Activated naive CD4-positive, alpha-beta T cell treated with anti-CD3 and anti-CD28 coated beads, Interleukin-2, amount 50 U/mL, for 72 hours (primary cell): ENCODE measurements at places on chromosomes 11 and 22.
A peak's percentile ranks its signal among the peaks of the same experiment; 100 is the strongest.

- DNase-seq: no peak
These were observed 970 bp downstream of the OR5B21 start for GRCh38 chr11:58506935-58507334.

DNA sequence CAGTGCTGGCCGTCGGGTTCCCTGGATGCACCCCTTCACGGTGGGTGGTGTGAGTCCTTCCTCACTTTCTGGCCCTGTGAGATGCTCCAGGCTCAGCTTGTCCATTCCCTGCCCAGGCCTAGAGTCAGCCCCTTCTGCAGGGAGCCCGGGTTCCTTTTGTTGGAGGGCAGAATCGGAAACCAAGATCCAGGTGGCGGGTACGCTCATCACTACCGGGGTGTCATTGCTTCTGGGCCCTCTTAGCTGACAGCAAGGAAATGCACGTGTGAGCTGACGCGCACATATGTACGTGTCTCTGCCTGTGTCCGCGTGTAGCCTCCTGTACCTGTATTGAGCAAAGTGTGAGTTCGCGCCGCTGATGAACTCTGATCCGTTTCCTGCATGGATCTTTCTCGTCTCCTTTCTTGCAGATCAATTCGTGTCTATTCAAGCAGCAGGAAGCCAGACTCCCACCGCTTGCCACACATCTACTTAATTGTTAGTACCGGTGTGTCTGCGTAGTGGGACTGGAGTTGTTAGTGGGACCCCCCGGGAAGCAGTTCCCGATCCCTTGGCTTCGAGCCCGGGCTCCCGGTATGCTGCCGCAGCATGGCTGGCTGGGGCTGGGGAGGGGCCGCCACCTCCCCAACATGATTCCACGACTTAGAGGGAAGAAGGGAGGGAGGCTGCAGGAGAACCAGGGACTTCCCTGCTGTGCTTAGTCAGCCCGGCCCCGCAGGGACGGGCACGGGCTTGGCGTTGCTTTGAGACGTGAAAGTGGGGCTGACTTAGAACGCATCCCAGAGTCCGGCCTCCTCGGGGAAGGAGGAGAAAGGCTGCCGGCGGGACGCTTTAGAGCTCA is 35.9 kb upstream of the GRAMD4 start:
- DNase-seq: no peak

DNA sequence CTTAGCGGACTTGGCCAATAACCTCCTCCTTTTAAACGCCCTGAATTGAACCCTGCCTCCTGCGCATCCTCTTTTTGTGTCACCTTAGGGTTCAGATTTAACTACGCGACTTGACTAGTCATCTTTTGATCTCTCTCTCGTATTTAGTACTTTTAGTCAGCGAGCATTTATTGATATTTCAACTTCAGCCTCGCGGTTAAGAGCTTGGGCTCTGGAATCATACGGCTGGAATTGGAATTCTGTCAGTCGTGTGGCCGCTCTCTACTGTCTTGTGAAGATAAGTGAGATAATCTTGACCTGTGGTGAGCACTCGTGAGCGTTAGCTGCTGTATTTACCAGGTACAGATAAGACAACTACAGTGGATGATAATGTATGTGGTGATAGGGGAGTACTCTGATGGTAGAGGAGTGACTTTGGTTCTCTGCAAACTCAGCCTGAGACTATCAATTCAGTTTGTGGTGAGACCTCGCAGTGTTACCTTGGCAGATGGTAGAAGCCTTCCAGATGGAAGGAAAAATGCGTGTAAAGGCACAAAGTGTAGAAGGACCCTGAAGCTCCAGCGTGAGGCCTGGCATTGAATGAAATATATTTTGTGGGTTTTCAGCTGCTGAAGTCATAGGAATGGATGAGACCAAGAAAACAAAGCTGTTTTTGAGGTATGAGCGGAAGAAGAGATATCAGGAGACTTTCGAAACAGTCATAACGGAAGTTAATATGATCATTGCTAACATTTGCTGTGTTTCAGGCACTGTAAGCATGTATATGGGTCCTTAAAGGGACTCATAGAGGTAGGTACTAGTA is 682 bp downstream of the ATM start:
- DNase-seq: peak; percentile 57

DNA sequence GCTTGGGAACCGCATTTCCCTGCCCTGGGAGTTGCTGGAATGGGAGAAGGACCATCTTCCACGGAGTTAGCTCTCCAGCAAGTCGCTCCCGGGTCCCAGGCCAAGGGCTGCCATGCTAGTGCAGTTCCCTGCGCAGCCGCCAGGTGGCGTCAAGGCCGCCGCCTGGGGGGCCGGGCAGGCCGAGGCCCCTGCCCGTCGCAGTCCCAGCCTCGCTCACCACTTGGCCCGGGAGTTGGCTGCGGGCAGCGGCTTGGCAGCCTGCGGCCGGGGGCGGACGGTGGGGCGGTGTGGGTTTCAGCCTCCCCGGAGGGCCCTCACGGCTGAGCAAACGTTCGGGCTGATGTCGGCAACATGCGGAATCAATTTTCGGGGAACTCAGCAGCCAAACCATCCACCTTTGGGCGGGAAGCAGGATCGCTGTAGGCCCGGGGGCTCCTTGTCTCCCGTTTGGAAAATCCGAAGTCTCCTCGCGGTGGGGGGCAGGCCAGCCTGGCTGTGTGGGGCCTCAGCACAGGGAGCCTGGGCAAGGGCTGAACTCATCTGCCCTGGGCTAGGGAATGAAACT is 415.1 kb downstream of the SOX6 start:
- peak; percentile 55 for DNase-seq
